ENCODE measurements at places on chromosomes 7 and 10.

DNA sequence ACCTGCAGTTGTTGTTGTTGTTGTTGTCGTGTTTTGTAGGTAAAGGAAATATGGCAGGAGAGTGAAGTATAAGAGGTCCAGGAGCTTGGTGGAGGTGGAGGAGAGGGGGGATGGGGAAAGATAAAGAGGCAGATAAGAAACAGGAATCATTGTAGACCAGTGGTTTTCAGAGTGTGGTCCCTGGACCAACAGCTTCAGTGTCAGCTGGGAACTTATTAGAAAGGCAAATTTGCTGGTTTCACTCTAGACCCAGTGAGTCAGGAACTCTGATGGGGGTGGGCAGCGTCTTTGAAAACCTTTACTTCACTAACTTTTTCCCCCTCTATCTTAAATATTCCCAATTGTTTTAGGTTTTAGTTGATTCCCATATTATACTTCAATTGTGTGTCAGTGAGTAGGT, 241.5 kb downstream of the AUTS2 start:
- no peak overlapping the region for H3K27ac ChIP-seq
- no peak overlapping the region for H3K4me3 ChIP-seq
- H3K27me3 ChIP-seq: no peaks in the 10 kb centered on the region

DNA sequence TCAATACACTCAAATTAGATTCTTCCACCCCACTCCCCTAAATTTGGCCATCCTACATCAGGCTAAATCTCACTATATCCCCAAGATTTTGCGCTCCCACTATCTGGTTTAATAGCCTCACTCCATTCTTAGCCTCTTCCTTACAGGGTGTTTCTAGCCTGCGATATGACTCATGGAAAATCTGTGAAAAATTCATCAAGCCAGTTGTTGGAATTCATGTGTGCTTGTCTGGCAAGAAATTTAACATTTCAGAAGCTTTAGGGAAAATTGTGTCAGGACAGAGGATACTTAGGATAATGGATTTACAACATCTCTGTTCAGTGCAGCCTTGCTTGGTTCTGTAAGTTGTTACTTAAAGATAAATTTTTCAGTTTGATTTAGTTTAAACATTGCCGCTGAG, 1249.9 kb upstream of the AUTS2 start:
- no peaks in the 10 kb centered on the region for H3K4me1 ChIP-seq
- H3K27ac ChIP-seq: no peak overlapping the region
- H3K4me3 ChIP-seq: no peak overlapping the region
- no peaks in the 10 kb centered on the region for H3K36me3 ChIP-seq

DNA sequence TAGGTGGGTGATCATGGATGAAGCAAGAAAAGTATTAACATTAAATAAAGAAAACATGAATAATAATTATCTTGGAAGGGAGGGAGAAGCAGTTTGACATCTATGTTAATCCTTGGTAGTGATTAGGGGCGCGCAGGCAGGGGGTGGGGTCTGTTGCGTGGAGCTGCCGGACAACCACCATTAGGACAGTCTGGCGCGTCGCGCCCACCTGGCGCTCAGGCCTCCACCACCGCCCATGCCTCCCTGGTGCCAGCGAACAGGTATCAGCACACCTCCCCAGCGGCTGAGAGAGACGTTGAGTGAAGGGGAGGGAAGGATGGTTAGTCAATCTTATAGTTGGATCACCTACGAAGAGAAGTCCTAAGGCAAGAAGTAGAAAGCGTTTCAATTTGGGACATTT, 94.2 kb upstream of the CDK1 start:
- no peak overlapping the region for H3K27ac ChIP-seq
- peaks cover 2% of the 10 kb centered on the region for H3K4me1 ChIP-seq
- no peaks in the 10 kb centered on the region for H3K36me3 ChIP-seq
- no peak overlapping the region for H3K4me3 ChIP-seq
- DNase-seq: no peak
- no peaks in the 10 kb centered on the region for H3K27me3 ChIP-seq

- DNase-seq: peak; percentile 75
- H3K4me3 ChIP-seq: no peak overlapping the region
- H3K4me1 ChIP-seq: no peaks in the 10 kb centered on the region
- peaks cover 60% of the 10 kb centered on the region for H3K27me3 ChIP-seq
- no peaks in the 10 kb centered on the region for H3K36me3 ChIP-seq
- no peak overlapping the region for H3K27ac ChIP-seq
These were observed 6.2 kb downstream of the HHEX start for GRCh38 chr10:92695679-92696605.

- H3K27me3 ChIP-seq: peaks cover 6% of the 10 kb centered on the region
- no peaks in the 10 kb centered on the region for H3K36me3 ChIP-seq
- no peak overlapping the region for H3K27ac ChIP-seq
These were observed 22.6 kb downstream of the GARIN1A start for GRCh38 chr7:128694738-128695137.

DNA sequence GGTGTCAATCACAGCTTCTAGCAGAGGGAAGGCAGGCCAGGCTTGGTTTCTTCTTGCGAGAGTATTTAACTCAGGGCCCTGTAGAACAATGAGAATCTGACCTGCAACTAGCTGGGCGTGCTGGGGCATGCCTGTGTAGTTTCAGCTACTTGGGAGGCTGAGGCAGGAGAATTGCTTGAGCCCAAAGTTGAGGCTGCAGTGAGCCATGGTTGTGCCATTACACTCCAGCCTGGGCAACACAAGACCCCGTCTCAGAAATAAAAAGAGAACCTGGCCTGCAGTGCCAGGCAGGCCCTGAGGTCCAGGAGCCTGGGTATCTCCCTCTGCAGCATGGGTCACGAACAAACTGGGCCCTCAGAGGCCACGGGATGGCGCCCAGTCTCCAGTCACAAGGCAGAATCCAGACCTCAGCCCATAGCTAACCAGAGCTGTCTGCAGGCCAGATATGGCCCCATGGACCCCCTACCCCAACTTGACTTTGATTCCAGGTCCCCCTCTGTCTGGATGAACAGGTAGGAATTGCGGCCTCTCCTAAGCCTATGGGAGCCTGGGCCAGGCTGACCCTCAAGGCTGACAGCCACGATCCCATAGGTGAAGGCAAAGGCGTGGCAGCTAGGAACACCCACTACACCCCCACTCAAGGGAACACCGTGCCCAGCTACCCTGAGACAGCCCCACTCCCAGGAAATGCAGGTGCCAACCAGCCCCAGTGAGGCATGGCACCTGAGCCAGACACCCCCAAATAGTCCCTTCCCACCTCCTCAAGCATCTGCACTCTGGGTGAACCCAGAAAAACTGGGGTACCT, 102.7 kb upstream of the TNRC18 start:
- H3K27ac ChIP-seq: no peak overlapping the region
- H3K4me1 ChIP-seq: no peaks in the 10 kb centered on the region
- DNase-seq: no peak
- H3K27me3 ChIP-seq: no peaks in the 10 kb centered on the region
- peaks cover 41% of the 10 kb centered on the region for H3K36me3 ChIP-seq

GRCh38 chr7:123656544-123657303, 1.1 kb downstream of the LMOD2 start:
- no peaks in the 10 kb centered on the region for H3K36me3 ChIP-seq
- H3K4me1 ChIP-seq: no peaks in the 10 kb centered on the region
- H3K27me3 ChIP-seq: no peaks in the 10 kb centered on the region
- DNase-seq: no peak
- no peak overlapping the region for H3K27ac ChIP-seq

DNA sequence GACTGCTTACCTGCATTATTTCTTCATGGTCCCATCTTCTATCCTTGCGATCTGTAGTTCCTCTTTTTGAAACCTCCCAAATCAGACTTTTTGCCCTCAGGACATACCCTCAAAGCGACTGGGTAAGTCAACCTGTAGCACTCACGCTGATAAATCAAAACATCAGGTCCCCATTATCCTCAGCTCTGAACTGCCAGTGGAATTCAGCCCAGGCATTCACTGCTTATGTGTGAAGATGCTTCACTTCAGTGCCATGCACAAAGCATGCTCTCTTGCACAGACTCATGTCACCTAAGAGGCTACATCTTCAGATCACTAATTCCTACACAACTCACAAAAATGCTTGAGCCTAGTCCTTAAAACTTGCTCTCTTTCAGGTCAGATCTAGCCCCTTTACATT, 283.6 kb upstream of the KLF6 start:
- no peak overlapping the region for H3K4me3 ChIP-seq
- H3K27me3 ChIP-seq: no peaks in the 10 kb centered on the region
- DNase-seq: no peak
- H3K27ac ChIP-seq: no peak overlapping the region
- no peaks in the 10 kb centered on the region for H3K4me1 ChIP-seq
- H3K36me3 ChIP-seq: no peaks in the 10 kb centered on the region

DNA sequence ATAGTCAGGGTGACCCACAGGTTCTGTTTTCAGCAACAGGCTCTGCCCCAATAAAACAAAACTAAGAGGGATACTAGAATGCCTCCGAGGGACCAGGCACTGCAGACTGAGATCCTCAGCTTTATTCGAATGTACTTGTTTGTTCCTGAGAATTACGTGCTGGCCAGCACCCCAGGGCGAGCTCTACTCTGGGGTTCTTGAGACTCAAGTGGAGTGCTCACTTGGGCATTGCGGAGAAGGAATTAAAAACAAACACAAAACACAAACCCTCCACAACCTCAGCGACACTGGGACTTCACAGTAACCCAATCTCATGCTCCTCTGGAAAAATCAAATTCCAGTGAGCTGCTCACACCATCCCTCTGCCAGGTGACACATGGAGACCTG, 250.7 kb downstream of the TNS3 start:
- no peaks in the 10 kb centered on the region for H3K27me3 ChIP-seq
- no peak overlapping the region for H3K27ac ChIP-seq
- peaks cover 30% of the 10 kb centered on the region for H3K4me1 ChIP-seq
- no peaks in the 10 kb centered on the region for H3K36me3 ChIP-seq
- DNase-seq: no peak

DNA sequence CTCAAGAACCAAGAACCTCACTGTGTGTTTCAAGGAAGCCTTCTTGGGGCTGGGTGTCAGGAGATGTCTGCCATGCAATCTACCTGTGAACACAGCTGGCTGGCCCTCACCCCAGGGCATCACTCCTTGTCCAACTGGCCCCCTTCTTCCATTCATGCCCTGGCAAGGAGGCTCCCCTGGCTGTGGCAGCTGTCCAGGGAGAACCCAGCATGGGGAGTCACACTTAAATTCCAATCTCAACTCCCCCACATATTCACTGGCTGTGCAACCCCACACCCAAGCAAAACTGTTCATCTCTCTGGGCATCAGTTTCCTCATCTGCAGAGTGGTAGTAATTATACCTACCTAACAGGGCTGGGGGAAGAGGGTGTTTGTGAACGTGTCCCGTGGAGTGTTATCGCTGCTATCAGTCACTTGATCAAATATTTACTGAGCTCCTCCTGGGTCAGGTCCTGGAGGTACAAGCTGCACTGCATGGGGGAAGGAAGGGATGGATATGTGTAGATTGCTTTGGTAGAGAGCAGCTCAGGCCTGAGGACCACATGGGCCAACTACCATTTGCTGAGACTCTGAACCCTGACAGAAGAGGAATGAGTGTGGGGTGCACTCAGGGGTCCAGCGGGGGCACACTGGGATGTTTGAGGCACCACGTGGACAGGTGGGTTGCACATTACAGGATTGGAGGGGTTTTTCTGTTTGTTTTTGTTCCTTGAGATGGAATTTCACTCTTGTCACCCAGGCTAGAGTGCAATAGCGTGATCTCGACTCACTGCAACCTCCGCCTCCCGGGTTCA, 2.1 kb upstream of the GPRIN2 start:
- H3K27ac ChIP-seq: no peak overlapping the region
- peak; percentile 64 for DNase-seq
- H3K4me1 ChIP-seq: no peaks in the 10 kb centered on the region
- no peaks in the 10 kb centered on the region for H3K36me3 ChIP-seq
- no peaks in the 10 kb centered on the region for H3K27me3 ChIP-seq

- no peak overlapping the region for H3K27ac ChIP-seq
- H3K27me3 ChIP-seq: no peaks in the 10 kb centered on the region
- H3K4me3 ChIP-seq: no peak overlapping the region
- H3K4me1 ChIP-seq: no peaks in the 10 kb centered on the region
These were observed 186.0 kb downstream of the MYOF start for GRCh38 chr10:93296151-93296550.

DNA sequence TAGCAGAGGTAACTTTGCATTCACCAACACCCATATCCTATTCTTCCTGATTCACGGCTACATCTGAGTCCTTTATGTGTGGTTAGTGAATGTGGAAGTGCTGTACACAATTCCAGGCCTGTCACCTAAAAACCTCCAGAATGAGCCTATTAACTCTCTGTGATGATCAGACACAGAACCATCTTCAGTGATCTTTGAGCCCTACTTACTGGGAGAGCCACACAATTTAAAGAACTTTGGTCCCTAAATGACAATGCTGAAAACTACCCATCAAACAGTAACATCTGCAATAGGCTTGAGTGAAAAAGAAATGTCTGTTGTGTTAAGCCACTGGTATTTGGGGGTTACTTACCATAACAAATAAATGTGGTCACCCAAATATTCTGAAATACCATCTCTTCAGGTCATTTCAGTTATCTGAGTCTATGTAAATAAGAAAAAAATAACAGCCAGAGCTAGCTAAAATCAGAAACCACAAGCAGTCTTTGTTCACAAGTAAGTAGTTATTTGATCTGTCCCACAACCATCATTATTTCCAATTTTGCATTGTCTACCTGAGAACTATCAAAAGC, 145.7 kb downstream of the HGF start:
- H3K27ac ChIP-seq: no peak overlapping the region
- H3K4me3 ChIP-seq: no peak overlapping the region
- DNase-seq: no peak
- H3K36me3 ChIP-seq: no peaks in the 10 kb centered on the region
- H3K4me1 ChIP-seq: peaks cover 6% of the 10 kb centered on the region
- H3K27me3 ChIP-seq: no peaks in the 10 kb centered on the region

DNA sequence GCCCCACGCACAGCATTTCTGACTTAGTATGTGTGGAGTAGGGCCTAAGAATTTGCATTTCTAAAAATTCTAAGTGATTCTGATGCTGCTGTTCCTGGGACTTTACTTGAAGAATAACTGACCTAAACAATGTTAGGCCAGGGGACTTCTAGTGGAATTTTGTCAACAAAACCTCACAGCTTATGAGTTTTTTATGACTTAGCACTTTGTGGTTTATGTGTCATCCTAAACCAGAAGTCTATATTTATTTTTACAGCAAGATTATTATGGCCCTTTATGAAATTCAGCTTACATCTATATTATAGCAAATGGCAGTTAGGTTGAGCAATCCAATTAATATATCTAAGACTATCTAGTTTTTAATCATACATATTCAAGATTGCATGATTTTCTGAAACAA, 24.6 kb upstream of the BET1 start:
- H3K27ac ChIP-seq: no peak overlapping the region
- no peaks in the 10 kb centered on the region for H3K36me3 ChIP-seq
- H3K4me3 ChIP-seq: no peak overlapping the region

DNA sequence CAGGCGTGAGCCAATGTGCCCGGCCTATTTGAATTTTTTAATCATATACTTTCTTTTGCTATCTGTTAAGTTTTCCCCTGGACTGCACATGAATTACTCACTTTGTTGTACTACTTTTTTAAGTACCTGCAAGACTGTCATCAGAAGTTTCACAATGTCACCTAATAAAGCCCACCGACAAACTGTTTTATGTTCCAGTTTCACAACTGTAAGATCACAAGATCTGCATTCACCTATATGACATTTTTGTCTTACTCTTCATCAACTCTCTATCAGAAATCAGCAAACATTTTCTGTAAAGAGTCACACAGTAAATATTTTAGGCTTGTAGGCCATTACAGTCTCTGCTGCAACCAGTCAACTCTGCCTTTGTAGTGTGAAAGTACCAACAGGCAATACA, 88.5 kb downstream of the ZNF33B start:
- no peaks in the 10 kb centered on the region for H3K27me3 ChIP-seq
- no peaks in the 10 kb centered on the region for H3K36me3 ChIP-seq
- H3K27ac ChIP-seq: no peak overlapping the region
- no peak overlapping the region for H3K4me3 ChIP-seq
- H3K4me1 ChIP-seq: no peaks in the 10 kb centered on the region
